ELF-1 (cell line): ENCODE measurements at places on chromosomes 4 and X.
A peak's percentile ranks its signal among the peaks of the same experiment; 100 is the strongest.

GRCh38 chrX:56564164-56564885 is 898 bp downstream of the UBQLN2 start:
- peak; percentile 41 for DNase-seq

DNA sequence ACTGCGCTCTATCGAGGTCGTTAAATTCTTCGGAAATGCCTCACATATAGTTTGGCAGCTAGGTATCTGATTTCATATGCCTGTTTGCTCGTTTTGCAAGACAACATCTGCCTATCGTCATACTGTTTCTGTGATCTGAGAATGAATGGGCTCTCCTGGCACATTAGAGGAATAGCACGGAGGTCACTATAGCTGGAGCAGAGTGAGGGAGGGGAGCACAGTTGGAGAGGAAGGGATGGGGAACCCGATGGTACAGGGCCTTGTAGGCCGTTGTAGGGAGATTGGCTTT is 552 bp downstream of the IKBKG start:
- DNase-seq: no peak

DNA sequence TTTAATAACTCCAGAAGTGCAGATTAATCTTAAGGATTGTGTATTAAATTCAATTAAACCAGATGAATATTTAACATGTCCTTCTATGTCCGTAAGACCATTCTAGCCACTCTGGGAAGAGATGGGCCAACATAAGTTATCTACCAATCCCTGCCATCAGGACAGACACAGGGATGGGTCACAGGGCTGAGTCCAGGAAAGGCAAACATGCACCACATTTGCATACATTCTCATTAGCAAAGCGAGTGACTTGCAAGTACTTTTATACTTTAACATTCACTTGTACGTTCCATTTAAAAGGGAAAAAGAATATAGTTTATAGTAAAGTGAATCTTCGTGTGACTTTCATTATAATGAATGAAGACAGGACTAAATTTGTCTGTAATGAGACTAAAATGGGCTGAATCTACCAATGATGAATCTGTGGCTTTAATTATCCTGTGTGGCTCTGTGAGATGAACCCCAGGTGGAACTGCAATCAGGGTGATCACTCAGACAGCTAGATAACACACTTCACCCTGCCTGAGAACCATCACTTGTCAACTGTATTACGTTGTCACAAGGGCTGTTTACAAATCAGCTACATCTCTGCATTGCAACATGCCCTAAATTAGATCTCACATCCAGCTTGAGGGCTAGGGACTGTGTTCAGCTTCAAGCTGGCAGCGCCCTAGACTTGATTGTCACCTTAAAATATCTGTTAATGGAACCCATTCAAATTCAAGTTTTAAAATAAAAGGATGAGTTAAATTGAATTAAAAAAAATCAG is 77.2 kb downstream of the SH3KBP1 start:
- DNase-seq: no peak

GRCh38 chr4:180054291-180054690 is 2188.9 kb upstream of the TENM3 start:
- DNase-seq: no peak

DNA sequence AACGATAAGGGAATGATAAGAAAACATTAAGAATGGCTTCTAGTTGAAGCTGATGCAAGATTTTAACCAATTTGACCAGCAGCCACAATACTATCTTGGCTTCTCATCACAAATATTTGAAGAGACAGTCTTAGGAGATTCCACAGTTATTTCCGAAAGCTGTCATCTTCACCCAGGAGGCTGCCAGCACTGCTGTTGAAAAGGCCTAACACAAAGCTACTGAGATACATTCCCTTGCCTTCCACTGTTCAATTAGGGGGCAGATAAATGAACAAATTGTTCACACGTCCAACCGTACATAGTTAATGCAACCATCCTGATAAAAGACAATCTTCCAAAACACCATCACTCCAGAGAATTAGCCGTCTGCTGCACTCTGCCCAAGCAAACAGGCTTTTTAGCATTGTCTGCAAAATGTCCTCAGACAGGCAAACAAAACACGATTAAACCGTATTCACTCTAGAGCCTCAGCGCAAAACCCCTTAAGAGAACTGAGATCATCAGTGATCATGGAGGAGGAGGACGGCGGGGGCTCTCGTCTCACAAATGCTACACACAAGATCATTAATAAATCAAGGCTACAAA is 189.8 kb upstream of the PSAPL1 start:
- no peak for DNase-seq

GRCh38 chr4:177667687-177668086 is 225.4 kb upstream of the AGA start:
- no peak for DNase-seq

GRCh38 chr4:45280121-45280520 is 553.8 kb upstream of the GNPDA2 start:
- DNase-seq: no peak

DNA sequence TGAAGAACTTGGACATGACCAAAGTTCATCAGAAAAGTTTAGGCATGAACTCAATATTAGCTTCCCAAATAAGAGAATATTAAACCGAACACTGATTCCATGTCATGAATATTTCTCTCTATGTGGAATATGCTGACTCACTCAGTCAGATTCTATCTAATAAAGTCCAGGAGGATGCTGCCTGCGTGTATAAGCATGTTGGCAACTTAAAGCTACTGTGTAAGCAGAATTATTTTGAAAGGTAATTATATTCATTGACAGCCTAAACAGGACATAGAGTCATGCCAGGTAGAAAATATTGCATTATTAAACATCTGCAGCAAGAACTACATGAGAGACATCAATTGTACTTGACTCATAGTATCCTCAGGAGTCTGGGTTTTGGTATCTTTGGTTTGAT is 367.9 kb upstream of the SPOCK3 start:
- no peak for DNase-seq

DNA sequence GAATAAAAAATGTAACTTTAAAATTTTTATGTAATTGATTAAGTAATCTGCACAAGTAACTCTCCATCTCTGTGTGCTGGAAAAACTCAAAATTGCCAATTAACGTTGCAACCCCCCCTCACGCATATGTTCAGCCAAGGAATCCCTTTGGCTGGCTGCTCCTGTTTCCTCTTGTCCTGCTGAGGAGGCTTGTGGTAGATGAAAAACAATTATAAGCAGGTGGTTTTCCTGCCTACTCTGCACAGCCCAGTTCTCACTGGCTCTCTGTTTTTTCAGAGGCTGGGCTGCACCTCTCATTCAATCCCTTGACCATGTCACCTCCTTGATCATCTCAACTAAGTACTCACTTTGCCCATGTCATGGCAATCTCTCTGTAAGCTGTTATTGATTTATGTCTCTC is 1068.4 kb downstream of the ARAP2 start:
- no peak for DNase-seq
